ENCODE measurements at places on chromosomes 13 and 19.

DNA sequence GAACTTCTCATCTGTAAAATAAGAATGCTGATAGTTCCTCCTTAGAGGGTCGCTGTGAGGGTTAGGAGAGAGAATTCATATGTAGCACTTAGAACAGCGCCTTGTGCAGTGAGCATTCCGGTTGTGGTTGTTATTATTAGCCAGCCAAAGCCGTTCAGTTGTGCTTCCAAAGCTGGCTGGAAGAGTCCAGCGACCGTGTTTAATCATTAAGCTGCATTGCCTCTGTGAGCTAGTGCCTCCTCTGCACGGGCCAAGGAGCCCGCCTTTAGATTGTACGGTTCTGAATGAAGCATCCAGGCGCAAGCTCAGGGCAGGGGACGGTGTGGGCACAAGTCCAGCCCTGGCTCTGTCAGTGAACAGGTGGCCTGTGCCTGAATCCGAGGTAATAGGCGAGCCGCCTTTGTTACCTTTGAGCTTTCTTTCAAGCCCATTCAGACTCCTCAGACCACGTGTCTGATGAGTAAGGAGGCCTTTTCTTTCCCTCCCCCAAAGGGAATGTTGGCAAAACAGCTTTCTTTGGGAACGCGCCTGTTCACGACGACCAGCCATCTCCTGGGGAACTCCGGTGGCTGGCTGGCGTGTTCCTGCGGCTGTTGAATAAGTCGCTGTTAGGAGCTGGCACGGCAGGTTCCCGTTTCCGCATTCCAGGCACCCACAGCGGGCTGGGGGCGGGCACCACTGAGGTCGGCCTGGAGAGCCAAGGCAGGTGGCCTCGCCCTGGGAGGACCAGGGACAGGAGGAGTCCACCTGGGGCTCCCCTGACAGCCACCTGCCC lies 25.1 kb downstream of the SIPA1L3 start:
- peak overlapping the region; percentile 78 for H3K27ac ChIP-seq
- H3K36me3 ChIP-seq, result peaks cover 2% of the 10 kb centered on the region
- peaks cover 48% of the 10 kb centered on the region for H3K4me1 ChIP-seq

- no peaks in the 10 kb centered on the region for H3K27me3 ChIP-seq
- no peak for DNase-seq
- no peaks in the 10 kb centered on the region for H3K4me1 ChIP-seq
- H3K27ac ChIP-seq, result no peak overlapping the region
- H3K36me3 ChIP-seq, result peaks cover 2% of the 10 kb centered on the region
Observed at GRCh38 chr13:112718318-112718717, 28.5 kb downstream of the ATP11A start.

DNA sequence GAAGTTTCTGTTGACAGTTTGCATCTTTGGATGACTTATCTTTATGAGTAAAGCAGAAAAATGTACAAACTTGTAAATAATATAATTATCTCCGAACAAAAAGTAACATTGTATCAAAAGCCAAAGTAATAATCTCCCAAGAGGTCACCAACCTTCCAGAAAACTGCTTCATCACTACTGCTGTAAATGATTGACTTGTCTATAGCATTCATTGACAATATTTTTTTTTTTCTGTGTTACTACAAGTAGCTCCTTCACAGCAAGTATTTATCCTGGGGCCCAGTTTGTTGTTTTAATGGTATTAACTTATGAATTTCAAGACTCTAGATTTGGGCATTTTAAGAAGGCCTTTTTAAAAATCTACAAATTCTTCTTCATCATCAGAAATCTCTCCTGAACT lies 242.4 kb downstream of the KLF12 start:
- no peak overlapping the region for H3K4me3 ChIP-seq
- peaks cover 13% of the 10 kb centered on the region for H3K4me1 ChIP-seq
- no peak overlapping the region for H3K27ac ChIP-seq
- H3K27me3 ChIP-seq, result no peaks in the 10 kb centered on the region

DNA sequence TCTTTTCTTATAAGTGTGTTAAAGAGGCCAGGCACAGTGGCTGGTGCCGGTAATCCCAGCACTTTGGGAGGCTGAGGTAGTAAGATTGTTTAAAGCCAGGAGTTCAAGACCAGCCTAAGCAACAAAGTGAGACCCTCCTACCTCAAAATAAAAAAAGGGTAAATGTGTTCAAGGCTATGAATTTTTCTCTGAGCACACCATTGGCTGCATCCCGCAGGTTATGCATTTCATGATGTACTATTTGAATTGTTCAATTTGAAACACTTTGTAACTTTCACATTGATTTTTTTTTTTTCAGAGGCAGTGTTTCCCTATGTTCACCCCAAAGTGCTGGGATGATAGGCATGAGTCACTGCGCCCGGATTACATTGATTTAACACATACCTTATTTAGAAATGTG lies 138.1 kb downstream of the PTPRS start:
- DNase-seq, result no peak
- peaks cover 18% of the 10 kb centered on the region for H3K36me3 ChIP-seq
- no peak overlapping the region for H3K4me3 ChIP-seq
- H3K4me1 ChIP-seq, result peaks cover 3% of the 10 kb centered on the region

DNA sequence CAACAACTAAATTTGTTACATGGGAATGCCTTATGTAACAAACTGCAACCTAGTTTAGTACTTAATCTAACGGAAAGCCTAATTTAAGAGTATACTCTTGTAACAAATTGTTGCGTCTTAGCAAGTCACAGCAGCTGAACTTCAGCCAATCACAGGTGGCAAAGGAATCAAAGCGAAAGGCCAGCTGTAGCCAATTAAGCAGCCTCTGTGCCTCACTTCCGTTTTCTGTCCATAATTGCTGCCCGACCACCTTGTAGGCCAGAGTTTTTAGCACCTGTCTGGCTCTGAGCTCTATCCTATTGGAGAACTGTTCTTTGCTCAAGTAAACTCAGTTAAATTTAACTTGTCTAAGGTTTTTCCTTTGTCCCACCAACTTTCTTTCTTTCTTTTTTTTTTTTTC lies 18.1 kb upstream of the HSPH1 start:
- no peak overlapping the region for H3K4me3 ChIP-seq
- no peaks in the 10 kb centered on the region for H3K27me3 ChIP-seq

DNA sequence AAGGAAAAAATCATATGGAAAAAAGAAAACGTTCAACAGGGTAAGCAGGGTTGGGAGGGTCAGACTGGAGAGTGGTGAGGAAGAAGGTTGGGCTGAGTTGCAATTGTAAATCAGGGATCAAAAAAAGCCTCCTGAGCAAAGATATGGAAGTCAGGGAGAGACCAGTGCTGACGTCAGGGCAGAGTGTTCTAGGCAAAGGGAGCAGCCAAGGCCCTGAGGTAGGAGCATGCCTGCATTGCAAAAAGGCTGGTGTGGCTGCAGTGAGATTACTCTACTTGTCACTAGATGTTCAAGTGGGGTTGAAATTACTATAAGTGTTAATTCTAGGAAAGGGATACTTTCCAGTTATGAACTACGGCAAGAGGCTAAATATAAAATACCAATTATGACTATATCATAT lies 562.0 kb downstream of the MYO16 start:
- H3K27me3 ChIP-seq, result no peaks in the 10 kb centered on the region
- no peak for DNase-seq
- H3K27ac ChIP-seq, result no peak overlapping the region
- peaks cover 29% of the 10 kb centered on the region for H3K4me1 ChIP-seq
- H3K36me3 ChIP-seq, result no peaks in the 10 kb centered on the region

DNA sequence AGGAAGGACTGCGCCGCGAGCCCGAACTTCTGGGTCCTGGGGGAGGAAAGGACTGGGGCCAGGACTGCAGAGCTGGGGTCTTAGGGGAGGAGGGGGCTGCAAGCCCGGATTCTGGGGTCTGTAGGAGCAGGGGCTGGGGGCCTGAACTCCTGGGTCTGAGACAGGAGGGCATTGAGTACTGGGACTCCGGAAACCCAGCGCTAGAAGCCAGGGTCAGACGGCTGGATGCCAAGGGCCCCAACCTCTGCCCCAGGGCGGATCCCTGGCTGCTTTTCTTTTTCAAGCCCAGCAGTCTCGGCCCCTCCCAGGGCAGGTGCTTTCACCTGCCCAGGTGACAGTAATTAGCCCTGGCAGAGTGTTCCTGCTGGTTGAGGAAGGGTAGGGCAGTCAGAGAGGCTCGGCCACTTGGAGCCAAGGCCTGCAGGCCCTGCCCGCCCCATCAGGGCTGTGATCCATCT lies 2.3 kb downstream of the MYH14 start:
- DNase-seq, result no peak
- H3K27ac ChIP-seq, result no peak overlapping the region
- H3K27me3 ChIP-seq, result peaks cover 27% of the 10 kb centered on the region
- no peaks in the 10 kb centered on the region for H3K4me1 ChIP-seq

GRCh38 chr13:107005577-107005976 lies 437.6 kb upstream of the ARGLU1 start:
- no peak overlapping the region for H3K27ac ChIP-seq
- DNase-seq, result no peak
- no peaks in the 10 kb centered on the region for H3K4me1 ChIP-seq
- no peak overlapping the region for H3K4me3 ChIP-seq
- H3K27me3 ChIP-seq, result peaks cover 15% of the 10 kb centered on the region

GRCh38 chr19:33864311-33864850 lies 67.7 kb downstream of the KCTD15 start:
- no peaks in the 10 kb centered on the region for H3K27me3 ChIP-seq
- H3K27ac ChIP-seq, result no peak overlapping the region
- no peak for DNase-seq

GRCh38 chr13:30078059-30078458 lies 227.6 kb upstream of the UBL3 start:
- H3K4me3 ChIP-seq, result no peak overlapping the region
- no peak for DNase-seq
- no peak overlapping the region for H3K27ac ChIP-seq

DNA sequence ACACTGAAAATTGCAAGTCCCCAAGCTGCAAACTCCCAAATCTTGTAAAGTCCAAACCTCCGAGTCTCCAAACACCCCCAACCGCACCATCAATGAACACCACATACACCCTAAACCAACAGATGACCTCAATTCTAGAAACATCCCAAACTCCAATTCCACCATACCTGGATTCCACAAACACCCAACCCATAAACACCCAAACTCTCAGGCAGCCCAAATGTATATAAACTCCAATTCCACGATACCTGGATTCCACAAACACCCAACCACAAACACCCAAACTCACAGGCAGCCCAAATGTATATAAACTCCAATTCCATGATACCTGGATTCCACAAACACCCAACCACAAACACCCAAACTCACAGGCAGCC lies 470 bp downstream of the C3 start:
- no peak overlapping the region for H3K4me3 ChIP-seq
- DNase-seq, result no peak
- H3K36me3 ChIP-seq, result no peaks in the 10 kb centered on the region
- peaks cover 3% of the 10 kb centered on the region for H3K4me1 ChIP-seq
- peaks cover 27% of the 10 kb centered on the region for H3K27me3 ChIP-seq

DNA sequence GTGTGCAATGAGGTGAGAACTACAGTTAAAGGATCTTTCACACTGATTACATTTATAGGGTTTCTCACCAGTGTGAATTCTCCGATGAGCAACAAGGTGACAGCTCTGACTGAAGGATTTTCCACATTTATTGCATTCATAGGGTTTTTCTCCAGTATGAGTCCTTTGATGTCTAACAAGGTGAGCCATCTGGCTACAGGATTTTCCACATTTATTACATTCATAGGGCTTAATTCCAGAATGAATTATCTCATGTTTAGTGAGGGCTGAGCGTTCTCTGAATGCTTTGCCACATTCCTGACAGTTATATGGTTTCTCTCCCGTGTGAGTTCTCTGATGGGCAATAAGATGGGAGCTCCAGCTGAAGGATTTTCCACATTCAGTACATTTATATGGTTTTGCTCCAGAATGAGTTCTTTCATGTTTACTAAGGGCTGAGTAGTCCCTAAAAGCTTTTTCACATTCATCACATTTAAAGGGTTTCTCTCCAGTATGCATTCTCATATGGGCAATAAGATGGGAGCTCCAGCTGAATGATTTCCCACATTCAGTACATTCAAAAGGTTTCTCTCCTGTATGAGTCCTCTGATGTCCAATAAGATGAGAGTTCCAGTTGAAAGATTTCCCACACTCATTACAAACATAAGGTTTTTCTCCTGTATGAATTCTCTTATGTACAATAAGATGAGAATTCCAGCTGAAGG lies 4.4 kb upstream of the C19orf18 start:
- no peaks in the 10 kb centered on the region for H3K4me1 ChIP-seq
- no peak overlapping the region for H3K27ac ChIP-seq
- DNase-seq, result no peak
- no peak overlapping the region for H3K4me3 ChIP-seq
- H3K27me3 ChIP-seq, result no peaks in the 10 kb centered on the region

DNA sequence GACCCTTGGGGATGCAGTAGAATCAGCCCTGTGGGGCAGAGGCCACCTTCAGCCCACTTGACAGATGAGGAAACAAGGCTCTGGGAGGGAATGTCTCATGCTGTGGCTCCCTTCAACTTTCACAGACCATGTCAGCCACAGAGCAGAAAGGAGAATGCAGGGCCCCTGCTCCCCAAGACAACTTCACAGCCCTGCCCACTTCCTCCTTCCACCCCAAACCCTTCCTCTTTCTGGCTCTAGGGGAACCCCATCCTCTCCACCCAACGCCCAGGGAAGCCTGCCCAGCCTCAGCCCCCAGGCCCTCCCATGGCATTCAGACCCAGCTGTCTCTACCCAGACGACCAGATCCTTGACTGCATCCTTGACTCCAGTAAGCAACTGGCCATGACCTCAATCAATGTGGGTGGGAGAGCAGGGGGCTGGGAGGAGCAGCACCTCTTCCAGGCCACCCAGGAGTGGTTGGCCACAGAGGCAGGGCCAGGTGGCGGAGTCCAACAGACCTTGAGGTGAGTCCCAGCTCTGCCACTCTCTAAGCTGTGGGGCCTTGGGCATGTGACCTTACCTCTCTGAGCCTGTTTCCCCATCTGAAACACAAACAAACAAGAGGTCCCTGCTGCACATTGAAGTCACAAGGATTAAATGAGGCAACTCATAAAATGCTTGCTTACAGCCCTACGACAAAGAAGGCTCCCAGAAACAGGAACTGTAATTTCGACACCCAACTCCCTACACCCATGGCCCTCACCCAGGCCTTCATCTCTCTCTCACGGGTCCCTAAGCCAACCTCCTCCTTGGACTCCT lies 15.8 kb downstream of the DEDD2 start:
- H3K36me3 ChIP-seq, result peaks cover 45% of the 10 kb centered on the region
- no peak for DNase-seq
- no peak overlapping the region for H3K27ac ChIP-seq
- no peak overlapping the region for H3K4me3 ChIP-seq
- no peaks in the 10 kb centered on the region for H3K27me3 ChIP-seq

DNA sequence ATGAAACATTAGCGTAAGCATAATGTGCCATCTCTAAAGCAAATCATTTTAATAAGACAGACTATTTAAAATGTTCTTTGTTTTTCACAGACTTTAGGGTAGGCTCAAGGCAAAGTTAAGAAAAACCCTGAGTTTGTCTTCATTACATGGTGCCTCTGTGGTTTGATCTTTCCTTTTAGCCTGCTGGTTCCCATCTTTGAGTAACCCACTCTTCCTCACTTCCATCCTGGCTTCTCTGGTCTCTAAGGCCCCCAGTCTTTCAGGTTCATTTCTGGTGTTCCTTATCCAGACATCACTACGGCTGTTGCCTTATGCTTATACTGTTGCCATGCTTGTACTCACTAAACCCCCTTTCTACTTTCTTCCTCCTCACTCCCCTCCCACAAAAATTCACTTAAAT lies 38.4 kb downstream of the DACH1 start:
- no peaks in the 10 kb centered on the region for H3K4me1 ChIP-seq
- DNase-seq, result no peak
- peaks cover 17% of the 10 kb centered on the region for H3K27me3 ChIP-seq
- H3K36me3 ChIP-seq, result no peaks in the 10 kb centered on the region
- no peak overlapping the region for H3K4me3 ChIP-seq
